ENCODE measurements at places on chromosomes 5 and 9. TPM values are rescaled to one million over a fixed set of nuclear protein-coding genes. Genes with fewer than 3 reads are reported as not detected.

GRCh38 chr5:81077105-81077504, 116.9 kb downstream of the RASGRF2 start:
- DNase-seq = no peak

- no peak for DNase-seq
Measured at GRCh38 chr5:16776611-16777251, 159.4 kb downstream of the MYO10 start.

- no peak for DNase-seq
Measured at GRCh38 chr5:90934091-90934719, 375.6 kb downstream of the ADGRV1 start.

DNA sequence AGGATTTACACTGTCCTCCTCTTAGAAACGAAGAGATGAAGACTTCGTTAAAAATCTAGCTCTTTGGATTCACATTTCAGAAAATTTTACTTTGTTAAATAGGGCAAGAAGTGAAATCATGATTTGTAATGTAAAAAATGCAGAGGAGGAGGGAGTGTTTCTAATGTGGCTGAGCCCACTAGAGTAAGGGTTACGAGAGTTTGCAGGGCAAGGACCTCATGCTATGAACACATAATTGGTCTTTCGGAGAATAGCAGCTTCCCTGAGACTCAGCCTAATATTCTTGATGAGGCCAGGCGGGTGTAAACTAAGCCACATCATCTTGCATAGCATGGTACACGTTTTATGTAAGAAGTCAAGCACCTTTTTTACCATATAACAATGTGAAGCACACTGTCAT, 191.0 kb upstream of the ADAMTS16 start:
- DNase-seq = no peak

DNA sequence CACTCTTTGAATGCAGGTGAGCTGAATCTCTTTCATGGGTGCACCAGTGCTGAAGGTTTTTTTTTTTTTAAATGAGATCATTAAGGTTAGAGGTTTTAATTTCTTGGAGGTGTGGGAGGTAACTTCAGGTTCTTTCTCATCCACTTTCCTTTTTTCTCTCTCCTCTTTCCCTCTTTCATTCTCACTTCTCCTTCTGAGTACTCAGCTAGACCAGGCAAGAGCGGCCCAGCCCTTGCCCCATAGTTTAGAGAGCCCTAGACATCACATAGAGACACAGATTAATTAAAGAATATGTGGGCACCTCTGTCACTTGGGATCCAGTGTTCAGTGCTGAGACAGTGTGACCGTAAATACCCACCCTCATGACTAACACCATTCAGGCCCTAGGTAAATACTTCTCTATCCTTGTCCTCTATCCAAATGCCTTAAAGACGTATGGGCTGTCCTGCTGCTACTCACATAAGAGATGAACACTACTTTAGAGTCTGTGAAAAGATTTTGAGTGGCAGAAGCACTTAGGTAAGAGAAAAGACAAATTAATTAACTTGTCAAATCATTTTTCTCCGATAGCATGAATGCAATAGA, 174.1 kb downstream of the TLE4 start:
- DNase-seq = no peak

- DNase-seq = no peak
Measured at GRCh38 chr5:133357758-133358157, 254.6 kb downstream of the FSTL4 start.

- DNase-seq = no peak
Measured at GRCh38 chr9:87867391-87867790, 15.3 kb upstream of the SPATA31E1 start.

GRCh38 chr5:107919361-107919760, 248.6 kb upstream of the EFNA5 start:
- DNase-seq = no peak

DNA sequence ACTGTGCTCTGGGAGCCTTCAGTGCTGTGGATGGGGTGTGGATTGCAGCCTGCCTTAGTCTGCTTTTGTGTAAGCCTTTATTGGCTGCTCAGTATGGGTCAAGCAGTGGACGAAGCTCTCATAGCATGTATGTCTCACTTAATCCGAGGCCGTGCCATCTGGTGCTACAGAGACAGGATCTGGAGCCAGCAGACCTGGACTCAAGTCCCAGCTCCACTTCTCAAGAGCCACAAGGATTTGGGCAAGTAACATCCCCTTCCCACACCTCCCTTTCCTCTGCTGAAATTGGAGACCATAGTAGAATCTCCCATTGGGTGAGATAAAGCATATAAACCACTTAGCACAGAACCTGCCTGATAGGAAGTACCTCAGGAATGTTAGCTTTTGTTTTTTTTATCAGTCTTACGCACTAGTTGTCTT, 23.4 kb upstream of the LECT2 start:
- no peak for DNase-seq

DNA sequence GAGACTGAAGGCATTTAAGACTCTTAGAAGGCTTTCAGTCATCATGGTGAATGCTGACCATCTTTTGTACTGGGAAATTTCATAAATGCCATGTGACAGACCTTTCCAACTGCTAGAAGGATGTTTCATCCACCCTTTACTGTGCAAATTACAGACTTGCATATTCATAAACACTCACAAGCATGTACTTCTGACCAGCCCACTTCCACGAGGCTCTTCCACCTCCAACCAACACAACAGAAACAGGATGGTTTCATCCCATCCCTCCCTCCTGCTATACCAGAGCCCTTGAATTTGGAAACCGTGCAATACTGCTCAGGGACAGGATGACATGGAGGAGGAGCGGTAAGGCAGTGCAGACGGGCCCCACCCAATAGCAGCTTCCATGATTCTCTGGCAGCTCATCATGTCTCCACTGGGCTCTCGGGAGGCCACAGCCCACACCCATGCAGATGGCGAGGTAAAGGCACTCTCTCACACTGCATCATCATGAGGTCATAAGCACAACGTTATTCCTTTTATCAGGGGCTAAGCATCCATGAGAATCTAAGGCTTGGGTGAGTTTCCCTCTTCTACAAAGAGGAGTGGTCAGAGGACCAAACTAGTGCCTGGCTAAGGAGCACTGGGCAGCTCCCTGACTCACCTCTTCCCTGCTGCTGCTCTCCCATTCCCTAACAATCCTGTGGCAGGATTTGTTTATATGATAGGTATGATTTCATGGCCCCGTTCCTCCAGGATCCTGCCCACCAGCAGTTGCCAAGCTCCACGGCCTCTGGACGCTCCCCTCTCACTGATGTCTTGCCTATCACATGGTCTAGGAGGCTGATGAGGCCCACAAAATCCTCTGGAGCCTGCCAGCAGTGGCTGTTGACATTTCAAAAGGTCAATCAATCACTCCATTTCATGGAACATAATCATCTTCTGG, 94.4 kb upstream of the FSTL4 start:
- DNase-seq = no peak

GRCh38 chr9:26919698-26920097, 27.1 kb upstream of the CAAP1 start:
- no peak for DNase-seq

GRCh38 chr5:56763711-56764466, 51.5 kb upstream of the MAP3K1 start:
- no peak for DNase-seq

- no peak for DNase-seq
Measured at GRCh38 chr9:28410411-28410810, 837.1 kb upstream of the C9orf72 start.

GRCh38 chr9:106897751-106898150, 34.8 kb downstream of the ZNF462 start:
- DNase-seq = no peak

- DNase-seq = no peak
Measured at GRCh38 chr5:147809830-147810666, 21.4 kb downstream of the SPINK1 start.

SLC6A7 gene
- under 0.01 TPM for total RNA-seq

PCDHA2 gene
- total RNA-seq = not detected

AGXT2 gene
- not detected for total RNA-seq

TTC1 gene
- 63.7 TPM for total RNA-seq

PHYHD1 gene
- total RNA-seq = 9.7 TPM

NAIP gene
- total RNA-seq = 11.0 TPM

HAVCR1 gene
- 0.14 TPM for total RNA-seq

All from thymus (tissue), 14 donors.